ENCODE measurements at places on chromosomes 6 and 20. TPM values are rescaled to one million over a fixed set of nuclear protein-coding genes. Genes with fewer than 3 reads are reported as not detected.

- peaks cover 7% of the 10 kb centered on the region for H3K36me3 ChIP-seq
- DNase-seq = no peak
- no peak overlapping the region for H3K4me3 ChIP-seq
- H3K27me3 ChIP-seq = no peaks in the 10 kb centered on the region
- no peak overlapping the region for H3K27ac ChIP-seq
These were observed 66.4 kb upstream of the PDE10A start for GRCh38 chr6:165729307-165729936.

- peaks cover 37% of the 10 kb centered on the region for H3K4me1 ChIP-seq
- no peaks in the 10 kb centered on the region for H3K27me3 ChIP-seq
These were observed 48.1 kb downstream of the PRDM1 start for GRCh38 chr6:106134087-106134770.

GRCh38 chr6:81938014-81938856 lies 185.8 kb upstream of the TENT5A start:
- H3K4me1 ChIP-seq = peaks cover 73% of the 10 kb centered on the region
- H3K27me3 ChIP-seq = no peaks in the 10 kb centered on the region
- DNase-seq = peak; percentile 88
- H3K27ac ChIP-seq = peak overlapping the region; percentile 94

DNA sequence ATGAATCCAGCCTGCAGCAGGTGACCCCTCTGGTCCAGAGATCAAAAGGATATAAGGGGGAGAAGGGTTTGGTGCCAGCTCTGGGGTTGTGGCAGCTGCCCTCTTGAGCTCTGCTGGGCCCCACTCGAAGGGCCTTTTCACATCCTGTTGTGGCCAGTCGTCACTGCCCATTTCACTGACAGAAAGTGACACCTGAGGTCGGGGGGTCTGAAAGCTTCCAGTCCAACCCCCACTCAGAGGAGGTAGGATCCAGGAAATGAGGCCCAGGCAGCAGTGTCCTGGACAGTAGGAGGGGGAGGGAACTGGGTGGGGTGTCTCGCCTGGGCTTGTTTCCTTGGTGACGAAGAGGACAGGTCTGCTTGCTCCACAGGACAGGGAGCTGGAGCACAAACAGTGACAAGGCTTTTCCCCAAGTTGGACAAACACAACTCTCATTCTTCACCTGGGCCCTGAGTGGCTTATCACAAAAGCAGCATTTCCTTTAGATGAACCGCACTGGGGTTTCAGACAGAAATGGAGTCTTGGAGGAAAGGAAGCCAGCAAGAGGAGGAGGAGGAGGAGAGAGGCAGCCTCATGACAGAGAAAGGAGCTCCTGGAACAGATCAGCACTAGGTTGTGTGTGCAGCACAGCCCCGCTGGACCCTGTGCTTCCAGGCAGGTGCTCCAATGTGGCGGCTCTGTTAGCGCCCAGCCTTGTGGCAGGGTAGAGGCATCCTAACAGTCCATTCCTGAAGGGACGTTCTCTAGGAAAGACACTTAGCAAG lies 11.0 kb downstream of the FRS3 start:
- peaks cover 33% of the 10 kb centered on the region for H3K4me1 ChIP-seq
- no peak for DNase-seq
- no peaks in the 10 kb centered on the region for H3K36me3 ChIP-seq
- H3K27ac ChIP-seq = peak overlapping the region; percentile 53
- no peak overlapping the region for H3K4me3 ChIP-seq

EFHC1 gene
- 14.3 TPM for total RNA-seq

TFB1M gene
- total RNA-seq = 22.6 TPM

SEMG1 gene
- total RNA-seq = not detected

TNNC2 gene
- total RNA-seq = 0.26 TPM
